ENCODE measurements at places on chromosomes 11 and 22.
A peak's percentile ranks its signal among the peaks of the same experiment; 100 is the strongest.

DNA sequence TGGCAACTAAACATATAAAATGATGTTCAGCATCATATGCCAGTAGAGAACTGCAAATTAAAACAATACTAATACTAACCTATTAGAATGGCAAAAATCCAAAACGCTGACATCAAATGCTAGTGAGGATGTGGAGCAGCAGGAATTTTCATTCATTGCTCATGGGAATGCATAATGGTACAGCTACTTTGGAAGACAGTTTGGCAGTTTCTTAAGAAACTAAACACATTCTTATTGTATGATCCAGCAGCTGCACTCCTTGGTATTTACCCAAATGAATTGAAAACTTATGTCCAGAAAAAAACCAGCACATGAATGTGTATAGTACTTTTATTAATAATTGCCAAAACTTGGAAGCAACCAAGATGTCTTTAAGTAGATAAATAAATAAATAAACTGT, 258.0 kb downstream of the TENM4 start:
- ATAC-seq, result peak; percentile 97

DNA sequence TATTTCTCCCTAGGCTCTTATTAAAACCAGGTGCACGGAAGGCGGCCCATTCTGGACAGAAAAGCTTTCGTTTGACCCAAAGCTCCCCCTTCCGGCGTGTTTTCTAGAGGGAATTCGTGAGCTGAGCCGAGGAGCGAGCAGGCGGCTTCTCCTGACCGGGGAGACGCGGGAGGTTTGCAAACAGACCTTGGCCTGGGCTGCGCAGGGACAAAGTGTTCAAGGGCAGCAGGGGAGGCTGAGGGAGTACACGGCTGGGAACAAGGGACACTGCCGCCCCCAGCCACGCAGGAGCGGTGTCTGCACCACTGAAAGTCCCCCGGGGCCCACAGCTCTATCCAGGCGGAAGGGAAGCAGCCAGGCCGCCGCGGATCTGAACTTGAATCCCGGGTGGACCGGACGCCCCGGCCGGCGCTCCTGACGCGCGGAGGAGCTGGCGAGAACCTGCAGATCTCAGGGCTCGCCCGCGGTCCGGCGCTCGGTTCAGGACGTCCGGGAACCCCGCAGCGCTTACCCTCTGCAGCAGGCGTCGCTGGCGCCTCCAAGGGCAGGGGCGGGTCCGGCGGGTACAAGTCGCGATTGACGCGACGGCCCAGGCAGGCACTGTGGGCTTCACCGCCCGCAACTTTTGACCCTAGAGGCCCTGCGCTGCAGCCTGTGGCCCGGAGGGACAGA, 101.9 kb downstream of the WT1 start:
- peak; percentile 93 for ATAC-seq

GRCh38 chr11:130246738-130247137, 68.0 kb downstream of the ZBTB44 start:
- no peak for ATAC-seq

DNA sequence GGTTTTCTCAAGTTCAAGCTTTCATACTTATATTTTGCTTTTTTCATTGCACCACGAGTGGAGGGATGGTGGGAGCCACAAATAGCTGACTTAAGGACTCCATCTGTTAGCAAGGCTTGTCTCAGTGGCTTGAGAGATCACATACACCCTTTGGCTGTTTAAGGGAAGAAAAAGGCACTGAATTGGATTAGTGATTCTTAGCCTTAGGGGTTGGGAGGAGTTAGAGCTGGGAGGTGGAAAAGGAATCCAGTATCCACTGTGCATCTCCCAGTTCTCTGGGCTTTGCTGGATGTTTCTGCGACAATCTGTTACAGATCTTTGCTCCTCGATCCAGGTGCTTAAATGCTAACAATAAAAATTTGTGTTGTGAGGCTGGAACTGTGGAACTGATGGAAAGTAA, 593.6 kb downstream of the CNTN5 start:
- no peak for ATAC-seq

- peak; percentile 28 for ATAC-seq
These were observed 110.2 kb downstream of the TEAD1 start for GRCh38 chr11:12784445-12784844.

- no peak for ATAC-seq
These were observed 115.7 kb downstream of the ABTB2 start for GRCh38 chr11:34242037-34242625.

- no peak for ATAC-seq
These were observed 562 bp downstream of the DGAT2 start for GRCh38 chr11:75768909-75769771.

GRCh38 chr11:110988671-110989070, 256.9 kb upstream of the POU2AF2 start:
- ATAC-seq, result no peak

GRCh38 chr11:59668188-59668949, 468 bp downstream of the PATL1 start:
- ATAC-seq, result peak; percentile 33

- no peak for ATAC-seq
These were observed 165.1 kb downstream of the MSANTD4 start for GRCh38 chr11:105856954-105857353.

- peak; percentile 71 for ATAC-seq
These were observed 49.4 kb downstream of the MAML2 start for GRCh38 chr11:96293598-96294021.

- ATAC-seq, result no peak
These were observed 19.6 kb upstream of the MICAL2 start for GRCh38 chr11:12090761-12091258.

DNA sequence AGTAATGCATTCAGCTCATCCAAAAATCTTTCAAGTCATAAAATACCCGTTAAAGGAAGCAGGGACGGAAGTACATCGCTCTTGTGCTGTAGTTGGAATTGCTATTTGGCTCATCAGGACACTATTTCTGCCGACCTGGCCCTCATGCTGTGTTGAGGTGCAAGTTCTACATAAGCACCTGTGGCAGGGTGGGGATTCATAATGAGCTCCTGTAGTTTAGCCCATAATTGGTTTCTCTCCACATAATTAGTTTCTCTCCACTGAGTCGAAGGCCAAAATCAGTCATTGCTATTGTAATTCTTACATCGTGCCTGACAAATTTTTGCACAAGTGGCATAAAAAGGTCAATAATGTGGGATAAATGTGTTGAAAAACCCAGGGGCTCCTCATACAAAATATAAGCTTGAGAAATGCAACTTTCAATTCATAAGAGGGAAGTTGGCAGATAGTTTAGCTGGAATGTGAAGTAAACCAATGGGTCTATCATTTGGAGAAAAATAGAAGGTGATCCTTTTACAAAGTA, 14.9 kb upstream of the ISX start:
- ATAC-seq, result no peak

Measured in SK-N-SH treated with all-trans-retinoic acid at 6 μM for 48 hours (cell line).